GM12864 (cell line): ENCODE measurements at places on chromosomes 2 and 18.

DNA sequence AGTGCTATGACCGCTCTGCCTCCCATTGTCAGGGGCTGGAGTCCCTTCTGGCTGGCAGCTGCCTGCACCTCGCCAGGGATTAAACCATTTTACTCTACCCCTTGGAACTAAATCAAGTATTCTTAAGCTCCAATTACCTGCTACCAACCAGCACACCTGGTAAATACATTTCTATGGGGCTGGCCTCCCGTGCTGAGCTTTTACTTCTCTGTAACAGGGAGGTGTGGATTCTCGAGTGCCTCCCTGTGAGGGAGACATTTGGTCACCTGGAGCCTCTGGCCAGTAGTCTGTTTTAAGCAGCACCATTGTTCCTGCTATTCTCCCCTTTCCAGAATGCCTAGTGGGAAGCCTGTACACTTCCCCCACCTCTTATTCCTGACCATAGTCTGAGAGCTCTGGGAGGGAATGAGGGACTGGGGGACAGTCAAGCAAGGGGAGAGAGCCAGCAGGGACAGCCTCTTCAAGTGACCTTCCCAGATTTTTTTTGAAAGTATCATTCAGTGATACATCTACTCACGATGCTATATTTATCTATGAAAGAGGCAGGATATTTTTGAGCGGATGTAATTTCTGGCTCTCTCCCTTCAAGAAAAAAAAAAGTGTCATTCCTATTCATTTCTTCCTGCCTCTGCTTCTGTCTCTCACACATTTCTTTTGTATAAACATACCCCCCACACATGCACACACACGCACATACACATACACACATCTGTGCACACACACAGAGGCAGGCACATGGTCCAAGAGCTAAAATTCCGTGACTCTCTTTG lies 112.8 kb downstream of the CAPN13 start:
- DNase-seq, result no peak

- DNase-seq, result no peak
Observed at GRCh38 chr2:241351640-241352031, 4.4 kb upstream of the FARP2 start.

GRCh38 chr18:36315736-36316135 lies 18.2 kb downstream of the FHOD3 start:
- DNase-seq, result no peak

DNA sequence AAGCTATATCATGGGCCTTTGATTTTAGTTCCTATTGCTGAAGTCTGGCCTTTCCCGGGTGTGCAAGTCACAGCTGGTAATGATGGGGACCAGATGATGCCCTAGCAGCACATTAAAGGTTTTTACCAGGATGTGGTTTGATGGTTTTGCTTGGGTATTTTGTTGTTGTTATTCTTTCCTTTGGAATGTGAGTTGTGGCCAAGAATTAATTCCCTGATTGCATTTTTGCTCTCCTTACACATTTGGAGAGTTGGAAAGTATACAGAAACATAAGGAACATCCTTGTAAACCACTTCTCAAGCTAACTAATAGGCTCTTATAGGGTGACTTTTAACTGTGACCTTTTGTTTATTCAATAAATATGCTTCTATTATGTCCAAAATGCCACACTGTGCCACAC lies 154.1 kb upstream of the MMADHC start:
- no peak for DNase-seq

- DNase-seq, result no peak
Observed at GRCh38 chr2:16686641-16687040, 21.0 kb upstream of the CYRIA start.

- DNase-seq, result no peak
Observed at GRCh38 chr2:181528441-181528840, 71.3 kb downstream of the ITGA4 start.

DNA sequence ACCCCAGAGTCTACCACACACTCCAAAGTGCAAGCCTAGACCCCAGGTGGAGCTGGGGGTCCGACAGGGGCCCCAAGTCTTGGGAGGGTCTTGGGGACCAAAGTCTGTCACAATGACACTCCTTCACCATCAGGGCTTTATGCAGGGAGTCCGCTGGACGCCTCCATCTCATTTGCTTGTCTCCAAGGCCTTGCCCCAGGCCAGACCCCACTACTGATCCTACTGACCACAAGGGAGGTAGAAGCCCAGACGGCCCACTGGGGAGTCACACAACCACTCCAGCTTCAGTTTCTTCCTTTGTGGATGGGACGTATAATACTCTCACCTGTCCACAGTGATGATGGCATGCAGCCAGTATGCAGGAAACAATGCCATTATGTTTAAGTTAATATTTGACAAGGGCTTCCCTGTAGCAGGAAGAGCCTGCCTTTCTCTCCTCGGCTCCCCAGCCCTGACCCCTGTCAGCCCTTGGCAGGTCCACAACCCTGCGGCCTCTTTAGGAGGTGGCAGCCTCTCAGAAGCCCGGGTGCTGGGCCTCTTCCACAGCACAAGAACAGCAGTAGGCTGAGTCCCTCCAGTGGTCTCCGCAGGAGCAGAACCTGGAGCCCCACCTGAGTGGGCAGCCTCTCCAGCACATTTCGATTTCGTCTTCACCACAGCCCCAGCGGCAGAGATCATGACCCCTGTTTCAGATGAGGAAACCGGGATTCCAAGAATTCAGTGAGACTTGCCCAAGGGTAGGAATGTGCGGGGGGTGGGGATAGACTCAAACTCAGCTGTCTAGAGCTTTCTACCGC lies 6.5 kb downstream of the BIN1 start:
- DNase-seq, result no peak

DNA sequence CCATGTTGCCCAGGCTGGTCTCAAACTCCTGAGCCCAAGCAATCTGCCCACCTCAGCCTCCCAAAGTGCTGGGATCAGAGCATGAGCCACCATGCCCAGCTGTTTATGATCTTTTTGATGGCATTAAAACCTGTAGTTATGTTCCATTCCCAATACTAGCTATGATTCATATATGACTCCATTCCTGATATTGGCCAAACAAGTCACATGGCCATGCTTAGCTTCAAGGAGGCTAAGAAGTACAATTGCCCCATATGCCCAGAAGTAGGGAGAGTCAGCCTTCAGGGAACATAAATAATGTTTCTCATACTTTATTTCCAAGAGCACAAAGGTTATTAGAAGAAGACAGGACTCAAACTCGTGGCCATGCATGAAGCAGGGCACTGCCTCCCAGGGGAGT lies 132.4 kb upstream of the RAB6C start:
- DNase-seq, result no peak

GRCh38 chr18:27135504-27136207 lies 49.5 kb downstream of the CHST9 start:
- no peak for DNase-seq

DNA sequence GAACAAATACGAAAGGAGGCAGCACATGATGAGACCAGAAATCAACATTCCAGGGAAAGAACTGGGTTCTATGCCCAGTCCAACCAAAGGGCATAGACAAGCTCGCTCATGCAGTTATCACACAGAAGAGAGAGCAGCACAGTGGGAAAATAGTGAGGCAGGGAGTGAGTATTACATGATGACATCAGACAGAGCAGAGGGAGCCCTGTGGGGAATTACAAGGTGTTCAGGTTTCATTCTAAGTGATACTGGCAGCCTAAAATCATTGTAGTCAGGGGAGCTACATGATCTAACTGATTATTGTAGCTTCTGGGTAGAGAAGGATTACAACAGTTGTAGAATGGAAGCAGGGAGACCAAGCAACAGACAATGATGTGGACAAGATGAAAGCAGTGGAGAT lies 658.5 kb downstream of the ARHGAP15 start:
- no peak for DNase-seq

GRCh38 chr18:50289108-50289443 lies 1.6 kb upstream of the CXXC1 start:
- DNase-seq, result no peak

GRCh38 chr2:45748239-45748638 lies 96.8 kb downstream of the PRKCE start:
- DNase-seq, result no peak

DNA sequence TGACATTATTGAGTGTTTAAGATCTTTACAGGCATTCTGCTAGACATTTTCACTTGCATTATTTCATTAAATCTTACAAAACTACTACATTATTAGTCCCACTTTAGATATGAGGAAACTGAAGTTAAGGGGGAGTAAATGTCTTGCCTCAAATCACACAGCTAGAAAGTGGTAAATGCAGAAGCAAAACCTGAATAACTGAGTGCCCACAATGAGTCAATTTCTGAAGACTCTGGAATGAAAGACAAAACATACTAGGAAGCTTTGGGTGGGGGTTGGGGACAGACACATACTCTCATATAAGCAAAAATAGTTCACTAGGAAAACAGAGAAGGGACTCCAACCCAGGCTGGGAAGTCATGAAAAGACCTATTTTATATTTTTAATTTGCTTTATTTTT lies 214.4 kb upstream of the LRATD1 start:
- no peak for DNase-seq

GRCh38 chr2:98489971-98490962 lies 45.6 kb downstream of the INPP4A start:
- no peak for DNase-seq

DNA sequence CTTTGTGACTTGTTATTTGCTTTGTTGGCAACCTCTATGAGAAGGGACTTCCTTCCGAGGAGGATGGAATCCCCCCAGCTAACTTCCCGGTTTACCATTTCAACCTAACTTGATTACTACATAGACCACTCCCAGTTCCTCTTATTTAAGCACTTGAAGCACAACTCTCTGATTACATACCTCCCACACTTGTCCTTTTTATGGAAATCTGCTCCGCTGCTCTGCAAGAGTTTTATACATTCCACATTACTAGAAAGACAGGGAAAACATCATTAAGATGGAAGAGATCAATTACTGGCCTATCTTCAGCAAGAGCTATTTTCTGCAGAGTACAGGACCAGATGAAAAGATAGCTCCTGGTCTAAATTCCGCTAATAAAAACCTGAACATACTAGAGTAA lies 160.0 kb upstream of the PGAP1 start:
- DNase-seq, result no peak

- no peak for DNase-seq
Observed at GRCh38 chr18:48724939-48725338, 186.1 kb downstream of the CTIF start.

GRCh38 chr18:5851998-5852397 lies 43.3 kb downstream of the TMEM200C start:
- no peak for DNase-seq

DNA sequence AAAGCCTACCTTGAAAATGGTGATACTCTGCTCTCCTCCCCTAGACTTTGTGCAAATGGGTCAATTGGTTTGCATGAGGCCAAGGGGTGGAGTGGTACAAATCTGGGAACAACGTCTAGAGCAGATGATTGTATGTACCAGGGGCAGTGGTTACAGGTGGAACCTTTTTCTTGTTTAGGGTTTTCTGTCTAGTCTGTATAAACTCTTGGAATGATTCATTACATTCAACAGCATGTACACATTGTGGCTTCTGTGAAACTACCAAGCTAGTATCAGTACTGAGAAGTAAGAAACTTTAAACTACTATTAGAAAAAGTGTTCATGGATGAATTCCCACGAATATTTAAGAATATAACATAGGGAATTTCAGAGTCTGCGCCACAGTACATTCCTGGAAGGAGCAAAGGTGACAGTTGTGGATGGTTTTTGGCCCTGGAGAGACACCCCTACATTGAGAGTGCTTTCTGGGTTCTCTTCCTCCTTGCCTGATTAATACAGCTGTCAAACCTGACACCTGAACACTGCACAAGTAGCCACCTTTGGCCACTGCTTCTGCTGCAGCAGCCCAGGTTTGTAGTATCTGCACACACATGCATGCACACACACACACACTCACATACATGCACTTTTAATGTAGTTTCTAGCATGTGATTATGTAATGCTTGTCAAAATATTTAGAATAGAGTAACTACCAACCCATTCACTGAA lies 30.0 kb downstream of the CFAP221 start:
- DNase-seq, result peak; percentile 19

DNA sequence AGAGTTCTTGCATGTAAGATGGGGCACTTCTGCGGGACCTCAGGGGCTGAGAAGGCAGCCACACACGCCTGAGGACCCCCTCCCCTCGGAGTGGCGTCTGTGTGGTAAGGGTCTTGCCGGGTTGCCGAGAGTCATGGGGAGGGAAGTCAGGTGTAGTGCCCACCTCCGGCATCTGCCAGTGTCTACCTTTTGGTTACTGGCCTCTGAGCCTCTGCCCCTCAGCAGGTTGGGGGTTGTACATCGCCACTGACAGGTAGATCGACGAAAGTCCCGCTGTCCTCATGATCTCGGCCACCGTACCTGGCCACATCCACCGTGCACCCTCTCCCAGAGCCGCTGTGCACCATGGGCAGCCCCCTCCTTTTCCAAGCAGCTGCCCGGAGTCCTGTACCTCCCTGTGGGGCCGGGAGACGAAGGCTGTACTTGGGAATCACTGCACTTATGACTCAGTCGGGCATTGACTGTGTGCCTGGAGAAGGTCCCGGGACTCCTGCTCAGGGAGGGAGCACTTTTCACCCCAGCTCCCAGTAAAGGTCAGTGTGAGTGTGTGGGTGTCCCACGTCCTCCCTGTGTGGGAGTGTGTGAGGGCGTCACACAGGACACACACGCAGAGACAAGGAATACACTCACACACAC lies 332.4 kb upstream of the MYT1L start:
- DNase-seq, result no peak

GRCh38 chr2:219350710-219351221 lies 18.2 kb upstream of the RESP18 start:
- no peak for DNase-seq

DNA sequence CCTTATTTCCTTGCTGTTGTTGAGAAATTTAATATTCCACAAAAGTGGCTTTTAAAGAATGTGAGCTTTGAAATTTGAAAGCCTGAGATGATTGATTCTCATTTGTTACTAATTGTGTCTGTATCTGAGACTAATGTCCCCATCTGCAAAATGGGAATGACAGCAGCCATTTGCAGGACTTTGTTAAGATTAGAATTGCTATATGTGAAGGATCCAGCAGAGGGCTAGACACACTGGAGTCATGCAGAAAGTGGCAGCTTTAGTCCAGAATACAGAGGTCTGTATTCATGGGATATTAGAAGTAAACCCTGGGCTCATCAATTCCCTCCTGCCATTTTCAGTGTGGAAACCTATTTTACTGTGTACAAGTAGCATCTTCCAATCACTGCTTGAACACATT lies 296.5 kb upstream of the GYPC start:
- DNase-seq, result no peak

- DNase-seq, result peak; percentile 22
Observed at GRCh38 chr2:200306196-200306930, at the start of gene SPATS2L. SPATS2L (plus strand) TSS chr2:200306693; CDS start chr2:200389245, 82,552 bp downstream.

DNA sequence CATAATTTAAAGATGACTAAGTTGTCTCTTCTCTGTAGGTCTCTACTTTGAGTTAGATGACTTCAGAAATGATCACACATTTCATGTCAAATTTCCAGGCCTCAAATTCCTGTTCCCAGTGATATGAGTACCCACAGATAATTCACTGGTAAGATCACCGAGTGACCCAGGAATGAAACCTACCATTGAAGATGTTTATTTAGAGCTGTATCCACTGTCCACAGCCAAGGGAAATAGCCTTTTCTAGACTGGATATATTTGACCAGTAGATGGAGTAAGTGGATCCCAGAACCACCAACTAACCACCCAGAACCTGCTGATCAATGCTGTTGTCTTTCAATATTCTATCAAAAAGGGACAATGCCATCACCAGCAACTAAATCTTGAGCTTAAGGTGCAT lies 238.8 kb downstream of the SLC8A1 start:
- DNase-seq, result no peak
